Cortex of kidney (tissue), 1 donor: ENCODE measurements at places on chromosomes 11 and 22.

DNA sequence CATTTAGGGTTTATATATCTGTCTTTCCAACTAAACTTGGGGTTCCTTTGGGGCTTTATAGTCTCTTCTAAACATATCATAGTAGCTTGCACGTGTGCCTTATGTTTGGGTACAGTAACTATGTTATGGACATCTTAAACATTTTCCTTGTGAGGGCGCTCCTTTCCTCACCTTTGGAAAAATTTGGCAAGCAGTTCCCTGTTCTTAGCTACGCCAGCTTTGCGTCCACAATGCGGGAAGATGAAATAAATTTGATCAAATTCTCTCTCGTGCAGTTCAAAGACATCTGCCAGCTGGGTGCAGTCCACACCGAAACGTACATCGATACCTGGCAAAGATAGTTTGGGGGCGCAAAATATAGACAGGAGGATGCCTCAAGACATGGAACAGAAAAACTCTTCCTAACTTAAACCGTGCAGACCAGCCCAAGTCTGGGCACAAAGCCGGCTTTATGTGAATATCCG lies 548 bp downstream of the FDXACB1 start:
- DNase-seq, result no peak

DNA sequence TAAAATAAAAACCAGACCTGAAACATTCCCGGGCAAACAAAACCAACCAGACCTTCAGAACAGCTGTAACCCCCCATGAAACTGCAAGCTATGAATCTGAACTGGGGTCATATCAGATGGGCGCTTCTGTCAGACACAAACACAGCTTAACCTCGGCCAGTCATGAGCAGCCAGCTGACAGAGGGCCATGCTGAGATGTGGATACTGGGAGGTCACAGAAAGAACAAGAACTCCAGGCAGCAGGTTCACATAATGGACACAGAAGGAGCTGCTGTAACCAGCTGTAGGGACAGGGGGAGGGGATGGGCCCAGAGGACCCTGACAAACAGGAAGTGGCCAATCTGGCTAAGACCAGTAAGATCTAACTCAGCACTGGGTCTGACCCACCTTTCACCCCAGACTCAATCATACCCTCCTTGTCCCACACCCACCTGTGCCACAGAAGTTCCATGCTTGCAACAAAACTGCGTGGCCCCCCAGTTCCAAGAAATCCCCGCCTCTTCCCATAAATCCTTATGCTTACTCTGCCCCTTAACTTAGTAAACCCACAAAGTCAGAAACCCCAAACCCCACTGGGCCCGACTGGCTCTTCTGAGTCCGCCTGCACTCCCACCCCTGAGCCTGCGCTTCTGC lies 4.0 kb downstream of the APOL4 start:
- no peak for DNase-seq

DNA sequence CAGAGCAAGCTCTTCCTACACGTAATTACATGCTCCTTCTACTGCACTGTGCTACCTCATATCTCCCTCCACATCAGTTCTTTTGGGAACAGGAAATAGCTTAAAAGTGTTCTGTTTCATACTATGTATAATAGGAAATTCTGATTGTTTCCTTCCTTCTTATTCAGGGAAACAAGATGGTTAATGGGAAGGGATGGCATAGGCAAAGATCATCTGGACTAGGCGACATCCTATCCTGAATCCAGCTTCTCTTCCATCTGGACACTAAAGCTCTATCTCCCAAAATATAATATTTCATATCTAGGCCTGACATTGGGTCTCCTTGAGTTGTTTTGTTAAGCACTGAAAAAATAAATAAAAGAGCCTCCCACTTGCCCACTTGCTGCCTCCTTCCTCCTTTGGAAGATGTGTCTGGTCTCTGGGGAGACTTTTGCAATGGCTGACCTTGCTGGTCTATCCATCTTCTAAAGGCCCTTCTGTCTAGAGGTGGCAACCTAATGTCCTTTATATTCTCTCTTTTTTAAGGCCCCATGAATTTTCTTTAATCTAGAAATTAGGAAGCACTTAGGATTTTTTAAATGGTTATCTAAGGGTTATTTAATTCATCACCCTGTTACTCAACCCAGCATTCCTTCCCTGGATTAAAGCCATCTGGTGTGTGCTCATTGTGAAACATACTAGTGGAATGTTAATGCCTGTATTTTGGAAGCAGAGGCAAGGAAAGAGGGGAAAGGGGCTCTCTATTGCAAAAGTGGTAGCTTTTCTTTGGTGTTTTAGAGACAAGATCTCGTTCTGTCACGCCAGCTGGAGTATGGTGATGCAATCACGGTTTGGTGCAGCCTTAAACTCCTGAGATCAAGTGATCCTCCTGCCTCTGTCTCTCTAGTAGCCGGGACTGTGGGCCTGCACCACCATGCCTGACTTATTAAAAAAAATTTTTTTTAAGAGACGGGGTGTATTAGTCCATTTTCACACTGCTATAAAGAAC lies 20.6 kb downstream of the CLMP start:
- no peak for DNase-seq

DNA sequence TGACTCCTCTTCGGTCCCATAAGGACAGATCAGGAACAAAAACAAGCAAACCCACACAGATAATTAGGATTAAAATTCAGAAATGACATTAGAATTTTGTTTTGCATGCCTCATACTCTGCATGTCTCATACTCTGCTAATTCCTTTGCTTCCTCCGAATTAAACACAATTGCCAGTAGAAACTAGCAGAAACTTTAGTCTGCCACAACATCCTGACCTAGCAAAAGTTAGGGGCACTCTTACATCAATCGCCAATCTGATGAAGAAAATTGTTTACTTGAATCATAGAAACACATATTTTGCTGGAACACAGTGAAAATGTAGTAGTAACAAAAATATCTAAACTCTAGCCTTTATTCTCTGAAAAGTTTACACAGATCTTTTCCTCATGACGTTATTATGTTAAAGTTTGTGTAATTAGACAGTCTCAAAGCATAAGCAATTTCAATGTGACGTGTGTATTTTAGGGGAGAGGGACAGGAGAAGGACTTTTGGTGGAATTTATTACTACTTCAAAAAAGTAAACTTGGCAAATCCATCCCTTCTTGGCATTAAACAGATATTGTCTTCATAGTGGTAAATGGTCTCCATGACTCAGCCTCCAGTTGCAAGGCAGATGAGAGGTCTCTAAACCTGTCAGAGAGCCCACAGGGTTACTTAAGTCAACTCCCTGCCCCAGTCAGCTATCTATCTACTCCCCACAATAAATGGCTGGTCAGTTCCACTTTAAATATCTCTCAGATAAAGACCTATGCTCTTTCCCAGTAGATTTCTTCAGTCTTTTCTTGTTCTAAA lies 249.8 kb upstream of the UBASH3B start:
- no peak for DNase-seq

- no peak for DNase-seq
Measured at GRCh38 chr11:120714438-120714837, 202.9 kb downstream of the GRIK4 start.

DNA sequence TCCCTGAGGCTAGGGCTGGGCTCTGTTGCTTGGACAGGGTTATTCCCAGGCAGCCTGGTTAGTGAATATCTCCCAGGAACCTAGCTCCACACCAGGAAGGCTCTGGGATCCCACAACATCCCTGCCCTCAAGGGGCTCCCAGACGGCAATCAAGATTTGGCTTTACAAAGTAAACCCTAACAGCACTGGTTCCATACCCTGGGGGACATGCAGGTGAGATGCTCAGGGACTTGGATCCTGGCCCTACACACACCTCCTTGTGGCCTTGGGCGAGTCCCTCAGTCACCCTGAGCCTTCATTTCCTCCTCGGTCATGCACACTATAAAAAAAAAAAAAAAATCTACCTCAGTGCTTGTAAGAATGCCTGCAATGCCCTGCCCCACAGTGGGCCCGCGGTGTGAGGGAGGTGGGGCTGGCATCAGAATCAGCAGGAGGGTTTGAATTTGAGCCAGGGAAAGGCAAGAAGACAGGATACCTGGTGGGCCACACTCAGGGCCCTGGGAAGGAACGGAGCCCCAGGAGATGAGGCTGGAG lies 86.3 kb downstream of the MORC2 start:
- no peak for DNase-seq

- no peak for DNase-seq
Measured at GRCh38 chr11:113701491-113701890, 4.6 kb downstream of the TMPRSS5 start.

DNA sequence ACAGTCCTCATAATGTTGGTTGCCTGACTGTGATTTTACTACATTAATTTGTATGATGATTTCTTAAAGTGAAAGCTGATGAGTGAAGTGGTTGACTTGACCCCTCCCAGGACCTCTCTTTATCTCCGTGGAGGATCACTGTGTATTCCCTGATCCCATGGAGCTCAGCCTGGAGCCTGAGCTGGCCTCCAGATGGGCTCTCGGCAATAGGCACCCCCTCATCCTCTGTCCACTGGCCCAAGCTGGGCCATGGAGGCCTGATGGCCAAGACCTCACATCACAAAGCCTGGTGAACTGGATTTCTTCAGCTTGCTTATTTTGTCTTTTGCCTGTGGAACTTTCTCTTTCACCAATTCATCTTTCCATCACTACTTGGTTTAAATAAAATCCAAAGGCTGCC lies 75.2 kb downstream of the WNT11 start:
- no peak for DNase-seq

- no peak for DNase-seq
Measured at GRCh38 chr11:124839128-124839971, 25.9 kb upstream of the ROBO3 start.

- DNase-seq, result no peak
Measured at GRCh38 chr11:35841733-35842132, 102.1 kb upstream of the LDLRAD3 start.

DNA sequence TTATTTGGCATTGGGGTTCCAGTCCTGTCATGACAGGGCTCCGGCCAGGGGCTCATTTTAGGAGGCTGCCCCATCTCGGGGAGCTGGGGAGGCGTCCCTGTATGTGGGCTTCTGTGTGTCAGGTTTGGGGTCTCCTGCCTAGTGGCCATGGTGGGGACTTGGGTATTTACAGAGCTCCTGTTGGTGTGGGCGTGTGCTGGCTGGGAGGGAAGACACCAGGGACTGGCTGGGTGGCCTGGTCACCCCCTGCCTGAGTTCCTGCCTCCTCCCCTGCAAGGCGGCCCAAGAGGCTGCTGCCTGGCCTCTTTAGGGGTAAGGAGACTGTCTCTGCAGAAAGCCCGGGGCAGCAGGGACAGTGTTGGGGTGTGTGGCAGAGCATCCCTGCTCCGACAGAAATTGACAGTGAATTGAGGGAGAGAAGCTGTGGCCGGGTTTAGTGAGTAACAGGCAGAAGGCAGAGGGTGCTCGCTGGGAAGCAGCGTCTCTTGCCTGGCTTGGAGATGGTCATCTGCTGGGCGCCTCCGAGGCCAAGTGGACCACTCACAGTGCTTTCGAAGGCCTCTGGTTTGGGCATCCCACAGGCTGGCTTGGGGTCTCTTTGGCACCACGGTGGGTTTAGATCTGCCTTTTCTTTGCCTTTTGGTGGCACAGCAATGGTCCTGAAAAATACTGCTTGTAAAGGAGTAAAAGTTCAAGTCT lies 40.3 kb upstream of the GRAMD4 start:
- no peak for DNase-seq

GRCh38 chr11:125141686-125142535 lies 22.6 kb upstream of the PKNOX2 start:
- DNase-seq, result no peak

- DNase-seq, result no peak
Measured at GRCh38 chr11:117772360-117772759, 24.7 kb downstream of the DSCAML1 start.

DNA sequence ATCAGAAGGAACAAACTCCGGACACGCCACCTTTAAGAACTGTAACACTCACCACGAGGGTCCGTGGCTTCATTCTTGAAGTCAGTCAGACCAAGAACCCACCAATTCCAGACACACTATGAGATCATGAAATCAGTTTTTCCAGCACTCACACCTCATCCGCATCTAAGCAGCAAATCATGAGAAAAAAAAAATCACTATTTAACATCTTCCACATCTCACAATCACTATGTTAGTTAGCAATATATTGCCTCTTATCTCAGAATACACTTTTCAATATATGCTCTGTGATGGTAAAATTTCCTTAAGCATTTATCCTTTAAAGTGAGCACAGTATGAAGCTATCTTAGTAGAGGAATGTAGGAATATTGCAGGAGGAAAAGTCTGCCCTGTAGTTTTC lies 328.7 kb downstream of the FAM181B start:
- DNase-seq, result no peak

- DNase-seq, result no peak
Measured at GRCh38 chr11:129917231-129917630, 21.9 kb upstream of the NFRKB start.

GRCh38 chr22:27435844-27436576 lies 365.5 kb downstream of the MN1 start:
- DNase-seq, result no peak

GRCh38 chr11:5818245-5818886 lies 9.6 kb downstream of the OR52N2 start:
- DNase-seq, result no peak

- DNase-seq, result no peak
Measured at GRCh38 chr11:58832056-58832645, 12.4 kb downstream of the GLYATL2 start.

DNA sequence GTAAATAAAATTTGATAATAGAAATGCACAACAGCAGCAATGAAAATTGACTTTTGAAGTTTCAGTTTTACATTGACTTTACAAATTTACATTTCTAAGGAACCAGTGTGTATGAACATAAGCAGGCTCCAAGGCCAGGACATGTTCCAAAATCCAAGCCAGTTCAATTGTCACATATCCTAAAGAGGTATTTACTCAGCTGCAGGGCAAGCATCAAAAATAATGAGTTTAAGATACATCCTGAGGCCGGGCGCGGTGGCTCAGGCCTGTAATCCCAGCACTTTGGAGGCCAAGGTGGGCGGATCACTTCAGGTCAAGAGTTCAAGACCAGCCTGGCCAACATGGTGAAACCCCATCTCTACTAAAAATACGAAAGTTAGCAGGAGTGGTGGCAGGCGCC lies 39.0 kb upstream of the AKIP1 start:
- no peak for DNase-seq

GRCh38 chr22:46910624-46911023 lies 148.2 kb downstream of the TBC1D22A start:
- DNase-seq, result no peak

DNA sequence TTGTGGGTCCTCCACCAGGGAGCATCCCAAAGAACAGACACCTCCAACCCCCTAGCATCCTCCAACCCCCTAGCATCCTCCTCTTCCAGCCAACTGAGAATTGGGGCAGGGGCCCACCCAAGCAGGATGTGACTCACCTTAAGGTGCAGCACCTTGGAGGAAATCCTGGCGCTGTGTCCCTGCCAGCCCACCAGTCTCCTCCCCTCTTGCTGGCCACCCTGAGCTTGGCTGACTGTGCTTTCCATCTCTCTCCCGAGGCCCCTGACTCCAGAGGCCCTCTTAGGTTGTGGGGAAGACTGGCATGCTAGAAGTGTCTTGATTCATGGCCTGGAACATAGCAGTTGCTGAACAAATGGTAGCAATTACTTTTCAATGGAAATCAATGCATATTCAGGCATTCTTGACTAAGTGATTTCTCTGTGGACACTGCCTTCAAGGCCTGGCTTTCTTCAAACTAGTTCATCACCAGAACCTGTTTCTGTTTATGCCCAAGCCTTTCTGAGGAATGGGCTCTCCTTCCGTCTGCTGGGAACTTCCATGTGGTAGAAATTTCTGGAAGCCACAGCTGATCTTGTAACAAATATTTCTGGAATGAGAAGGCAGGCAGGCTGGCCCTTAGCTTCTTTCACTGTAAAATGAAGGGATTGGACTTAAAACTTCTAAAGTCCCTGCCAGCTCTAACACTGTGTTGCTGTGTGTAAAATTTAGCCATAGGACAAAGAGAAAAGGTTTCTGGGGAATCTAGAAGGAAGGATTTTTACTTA lies 60.5 kb downstream of the CEP164 start:
- no peak for DNase-seq
